ENCODE measurements at places on chromosomes 2 and 18.

GRCh38 chr18:21074336-21075323 lies 37.0 kb downstream of the ROCK1 start:
- DNase-seq: no peak

- no peak for DNase-seq
Observed at GRCh38 chr2:184815824-184816223, 217.5 kb downstream of the ZNF804A start.

DNA sequence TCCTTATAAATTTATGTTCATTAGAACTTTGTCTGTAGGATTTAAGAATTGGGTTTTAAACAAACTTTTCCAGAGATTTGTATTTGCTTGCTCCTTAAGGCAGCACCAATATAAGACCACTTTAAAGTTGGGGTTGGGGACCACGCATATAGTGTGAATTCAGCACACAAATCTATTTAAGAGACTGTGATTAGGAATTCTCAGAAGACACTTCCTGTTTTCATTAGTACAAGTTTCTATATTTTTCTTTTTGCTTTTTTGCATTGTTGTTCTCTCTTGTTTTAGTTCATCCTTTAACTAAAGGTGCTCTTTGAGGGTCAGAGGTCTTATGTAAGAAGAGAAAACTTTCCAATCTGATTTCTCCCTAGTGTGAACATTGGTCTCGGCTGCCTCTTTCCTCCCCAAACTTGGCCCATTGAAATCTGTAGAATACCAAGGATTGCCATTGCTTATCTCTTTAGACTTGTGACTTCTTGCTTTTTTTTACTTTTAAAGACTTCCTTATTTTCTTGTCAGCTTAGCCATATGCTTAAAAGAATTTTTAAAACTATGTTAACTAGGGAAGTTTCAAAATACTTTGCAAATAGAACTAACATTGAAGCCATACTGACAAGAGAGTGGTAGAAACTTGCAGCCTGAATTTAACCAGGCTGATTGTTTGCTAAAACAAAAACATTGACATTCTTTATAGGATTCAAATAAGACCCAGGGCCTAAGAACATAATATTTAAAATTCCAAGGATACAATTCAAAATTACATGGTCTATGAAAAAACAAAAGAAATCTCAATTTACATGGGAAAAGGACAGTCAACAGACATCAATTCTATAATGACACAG lies 264.1 kb upstream of the FN1 start:
- no peak for DNase-seq

- no peak for DNase-seq
Observed at GRCh38 chr2:237483018-237483731, 3.9 kb upstream of the MLPH start.

GRCh38 chr2:11998218-11998617 lies 251.8 kb downstream of the LPIN1 start:
- DNase-seq: peak; percentile 5

DNA sequence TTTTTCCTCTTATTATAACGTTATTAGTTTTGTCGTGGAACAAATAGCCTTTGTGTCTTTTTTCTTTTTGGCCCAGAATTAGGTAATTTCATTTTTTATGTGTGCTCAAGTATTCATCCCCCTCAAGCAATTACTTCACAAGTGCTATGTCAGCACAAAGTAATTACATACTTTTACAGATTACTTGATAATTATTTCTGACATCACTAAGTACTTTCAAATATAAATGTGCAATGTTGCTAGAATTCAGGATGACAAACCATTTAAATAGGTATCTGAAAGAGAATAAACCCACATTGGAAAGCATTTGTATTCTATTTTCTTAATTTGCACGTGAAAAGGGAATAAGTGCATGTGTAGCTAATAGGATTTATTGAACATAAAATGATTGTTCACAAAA lies 238.2 kb downstream of the CDH7 start:
- DNase-seq: no peak

- DNase-seq: no peak
Observed at GRCh38 chr2:212135739-212136138, 402.9 kb downstream of the ERBB4 start.

DNA sequence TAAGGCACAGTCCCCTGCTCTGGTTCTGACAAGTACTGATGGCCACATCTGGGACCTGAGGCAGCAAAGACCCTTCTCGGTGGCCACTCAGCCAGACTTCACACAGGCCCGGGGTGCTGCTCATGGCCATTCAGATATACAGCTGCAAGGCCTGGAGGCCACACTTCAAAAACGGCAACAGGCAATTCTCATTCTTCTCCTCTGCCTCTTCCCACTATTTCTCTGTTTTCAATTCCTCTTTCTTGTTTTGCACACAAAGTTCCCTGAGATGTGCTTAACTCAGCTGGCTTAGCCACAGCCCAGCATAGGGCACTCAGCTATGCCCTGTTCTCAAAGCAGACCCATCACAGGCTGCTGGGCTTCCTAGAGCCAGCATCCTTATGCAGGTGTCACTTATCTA lies 29.9 kb downstream of the PTPN18 start:
- no peak for DNase-seq

DNA sequence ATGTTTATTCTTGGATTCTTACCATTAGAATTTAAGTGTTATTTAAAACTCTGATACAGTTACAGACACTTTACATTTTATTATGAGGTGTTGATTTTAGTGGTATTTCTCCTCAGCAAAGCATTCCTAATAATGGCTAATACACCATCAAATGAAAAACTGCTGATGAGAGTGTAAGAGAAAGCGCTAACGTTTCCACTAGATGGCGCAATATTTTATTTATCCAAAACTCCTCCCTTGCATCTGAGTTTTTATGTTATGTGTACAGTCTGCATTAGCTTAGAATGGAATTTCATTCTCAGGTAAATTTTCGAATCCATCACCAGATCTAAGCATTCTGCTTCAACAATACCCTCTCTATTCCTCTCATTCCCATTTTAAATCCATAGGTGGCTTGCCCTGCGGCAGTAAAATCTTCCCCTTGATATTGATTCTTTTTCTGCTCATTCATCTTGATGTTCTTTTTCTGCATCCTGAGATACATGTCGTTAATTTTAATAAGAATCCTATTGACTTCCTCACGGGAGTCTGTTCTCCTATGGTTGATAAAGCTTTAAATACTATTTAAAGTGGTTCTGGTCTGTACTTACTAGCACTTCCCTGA lies 53.9 kb downstream of the PRKRA start:
- no peak for DNase-seq

DNA sequence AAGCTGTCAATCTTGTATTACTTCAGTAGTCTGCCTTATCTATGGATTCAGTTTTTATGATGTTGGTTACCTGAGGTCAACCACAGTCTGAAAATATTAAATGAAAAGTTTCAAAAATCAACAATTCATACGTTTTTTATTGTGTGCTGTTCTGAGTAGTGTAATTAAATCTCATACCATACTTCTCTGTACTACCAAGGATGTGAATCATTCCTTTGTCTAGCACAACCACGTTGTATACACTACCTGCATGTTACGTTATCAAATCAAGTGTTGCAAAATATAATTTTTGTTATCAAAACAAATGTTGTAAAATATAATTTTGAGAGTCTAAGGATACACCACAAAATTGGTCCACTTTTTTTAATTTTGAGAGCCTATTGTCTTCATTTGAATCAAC lies 590.2 kb upstream of the SETBP1 start:
- DNase-seq: no peak

- no peak for DNase-seq
Observed at GRCh38 chr2:228369400-228370031, 188.0 kb upstream of the SPHKAP start.

- DNase-seq: no peak
Observed at GRCh38 chr2:101766871-101767739, 69.6 kb downstream of the MAP4K4 start.

- no peak for DNase-seq
Observed at GRCh38 chr2:36361396-36361795, 5.8 kb downstream of the CRIM1 start.

GRCh38 chr2:240204431-240205276 lies 64.2 kb upstream of the OTOS start:
- no peak for DNase-seq

DNA sequence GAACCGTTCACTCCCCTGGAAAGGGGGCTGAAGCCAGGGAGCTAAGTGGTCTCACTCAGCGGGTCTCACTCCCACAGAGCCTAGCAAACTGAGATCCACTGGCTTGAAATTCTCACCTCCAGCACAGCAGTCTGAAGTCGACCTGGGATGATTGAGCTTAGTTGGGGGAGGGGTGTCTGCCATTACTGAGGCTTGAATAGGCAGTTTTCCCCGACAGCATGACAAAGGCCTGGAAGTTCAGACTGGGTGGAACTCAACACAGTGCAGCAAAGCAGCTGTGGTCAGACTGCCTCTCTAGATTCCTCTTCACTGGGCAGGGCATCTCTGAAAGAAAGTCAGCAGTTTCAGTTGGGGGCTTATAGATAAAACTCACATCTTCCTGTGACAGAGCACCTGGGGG lies 292.5 kb downstream of the NUP35 start:
- DNase-seq: no peak

DNA sequence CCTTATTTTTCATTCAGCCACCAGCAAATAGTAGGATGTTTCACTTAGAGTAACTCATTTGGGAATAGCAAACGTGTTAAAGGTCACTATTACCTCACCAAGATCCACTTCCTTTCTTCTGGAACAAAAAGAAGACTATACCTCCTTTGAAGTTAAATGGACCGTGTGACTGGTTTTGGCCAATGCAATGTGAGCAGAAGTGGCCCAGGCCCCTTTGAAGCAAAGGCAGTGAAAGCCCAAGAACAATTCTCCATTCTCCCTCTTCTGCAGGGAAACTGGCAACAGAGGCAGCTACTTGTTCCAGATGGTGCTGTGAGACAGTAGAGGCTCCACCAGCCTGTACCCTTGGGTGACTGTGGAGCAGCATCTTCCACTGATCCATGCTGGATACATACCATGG lies 11.3 kb upstream of the MALL start:
- no peak for DNase-seq

GRCh38 chr2:165067643-165068486 lies 112.5 kb upstream of the SLC38A11 start:
- no peak for DNase-seq

- DNase-seq: no peak
Observed at GRCh38 chr2:223283771-223284170, 231.8 kb downstream of the KCNE4 start.

- DNase-seq: no peak
Observed at GRCh38 chr2:67574230-67574629, 177.1 kb downstream of the ETAA1 start.

DNA sequence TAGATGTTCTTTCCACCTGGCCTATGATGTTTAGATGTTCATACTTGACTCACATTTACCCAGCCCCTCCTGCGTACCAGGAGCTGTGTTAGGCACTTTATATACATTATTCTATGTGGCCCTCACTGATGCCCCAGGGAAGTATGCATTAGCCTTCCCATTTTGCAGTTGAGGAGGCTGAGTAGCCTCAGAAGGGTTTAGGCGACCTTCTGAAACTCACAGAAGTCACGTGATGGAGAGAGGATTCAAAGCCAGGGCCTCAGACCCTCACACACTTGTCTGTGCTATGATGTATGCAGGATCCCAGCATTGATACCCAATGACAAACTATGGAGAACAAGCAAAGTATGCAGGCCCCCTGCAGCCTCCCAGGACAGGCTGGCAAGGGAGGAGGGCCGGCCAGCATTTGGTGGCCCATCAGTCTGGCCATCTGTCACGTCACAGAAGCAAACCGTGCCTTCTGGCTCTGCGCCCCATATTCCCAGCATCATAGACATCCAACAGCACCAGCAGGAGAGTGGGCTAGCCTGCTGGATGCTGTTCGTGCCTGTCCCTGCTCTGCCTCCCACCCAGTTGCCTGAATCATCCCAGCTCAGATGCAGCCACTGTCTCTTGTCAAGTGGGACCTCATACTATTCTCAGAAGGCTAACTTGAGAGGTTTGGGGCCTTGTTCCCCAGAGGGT lies 33.6 kb downstream of the EHD3 start:
- no peak for DNase-seq

- DNase-seq: peak; percentile 57
Observed at GRCh38 chr2:106144621-106145331, 49.3 kb downstream of the UXS1 start.

- no peak for DNase-seq
Observed at GRCh38 chr2:85545780-85546240, 6.8 kb downstream of the MAT2A start.

DNA sequence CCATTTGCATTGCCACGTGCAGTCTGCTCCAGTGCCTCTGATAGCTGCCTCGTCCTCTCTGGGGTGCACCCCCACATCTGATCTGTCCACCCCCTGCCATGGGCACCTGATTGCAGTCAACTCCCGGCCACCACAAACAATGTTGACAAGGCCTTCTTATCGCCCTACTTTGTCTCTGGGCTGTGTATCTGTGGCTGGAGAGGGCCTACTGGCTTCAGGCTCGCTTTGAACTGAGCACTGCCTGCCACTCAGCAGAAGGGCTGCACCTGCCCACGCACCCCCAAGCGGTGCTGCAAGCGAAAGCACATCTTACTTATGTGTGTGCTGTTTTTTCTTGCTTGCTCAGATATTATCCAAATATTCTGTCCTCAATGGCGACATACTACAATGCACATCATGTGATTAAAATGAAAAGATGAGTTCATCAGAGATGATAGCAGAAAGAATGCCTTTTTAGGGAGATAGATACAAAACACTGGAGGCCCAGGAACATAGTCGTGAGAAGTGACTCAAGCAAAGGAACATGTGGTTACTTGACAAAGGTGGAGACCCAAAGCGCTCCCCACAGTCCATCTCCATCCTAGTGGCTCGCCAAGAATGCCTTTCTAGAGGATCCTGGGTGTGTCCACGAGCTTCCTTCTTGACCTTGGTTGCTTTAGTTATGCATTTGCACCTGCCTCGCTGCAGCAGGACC lies 28.8 kb downstream of the FBLN7 start:
- no peak for DNase-seq

DNA sequence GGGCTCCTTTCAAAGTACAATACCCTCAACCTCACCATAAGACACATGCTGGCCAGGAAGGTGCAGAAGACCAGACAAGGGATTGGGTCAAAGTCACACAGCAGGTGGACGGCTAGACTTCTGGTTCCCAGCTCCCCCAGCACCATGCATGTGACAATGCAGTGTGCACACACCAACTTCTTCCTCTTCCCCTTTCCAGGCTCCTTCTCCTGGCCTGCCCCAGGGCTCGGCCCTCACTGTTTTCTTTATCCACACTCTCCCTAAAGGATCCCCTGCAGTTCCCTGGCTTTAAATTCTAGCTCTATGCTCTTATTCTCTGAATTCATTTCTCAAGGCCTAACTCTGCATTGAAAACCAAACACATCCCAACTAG lies 82.3 kb downstream of the LOXHD1 start:
- DNase-seq: no peak

Data from stimulated activated naive CD4-positive, alpha-beta T cell treated with Interleukin-2 at 50 U/mL for 16 hours (primary cell).